Activated naive CD8-positive, alpha-beta T cell treated with anti-CD3 and anti-CD28 coated beads for 36 hours (primary cell): ENCODE measurements at places on chromosomes 7 and 10. TPM values are rescaled to one million over a fixed set of nuclear protein-coding genes. Genes with fewer than 3 reads are reported as not detected.

Gene TRPV5
- total RNA-seq, result not detected

Gene CRHR2
- total RNA-seq, result not detected

Gene CRPPA
- total RNA-seq, result 1.9 TPM

Gene SMKR1
- total RNA-seq, result 6.1 TPM

Gene DKK1
- total RNA-seq, result not detected

Gene CXCL12
- total RNA-seq, result not detected

Gene FOXI2
- not detected for total RNA-seq

DNA sequence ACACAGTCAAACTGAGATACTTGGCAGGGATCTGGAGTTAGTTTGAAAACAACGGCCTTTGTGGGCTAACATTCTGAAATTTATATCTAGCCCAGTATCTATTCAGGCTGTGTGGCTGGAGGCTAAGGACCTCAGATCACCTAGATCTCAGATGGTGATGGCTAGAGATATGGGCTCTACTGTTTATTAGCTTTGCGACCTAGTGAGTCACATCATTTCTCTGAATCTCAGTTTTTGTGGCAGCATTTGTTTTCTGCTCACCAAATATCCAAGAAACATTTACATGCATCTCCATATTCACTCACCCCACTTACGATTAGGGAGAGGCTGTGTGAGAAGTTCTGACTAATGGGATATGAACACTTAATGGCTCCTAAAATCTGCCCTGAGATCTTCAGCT is 503.9 kb downstream of the KIF20B start:
- no peak for DNase-seq

GRCh38 chr7:107068156-107068555 is 23.7 kb downstream of the PRKAR2B start:
- DNase-seq, result no peak

DNA sequence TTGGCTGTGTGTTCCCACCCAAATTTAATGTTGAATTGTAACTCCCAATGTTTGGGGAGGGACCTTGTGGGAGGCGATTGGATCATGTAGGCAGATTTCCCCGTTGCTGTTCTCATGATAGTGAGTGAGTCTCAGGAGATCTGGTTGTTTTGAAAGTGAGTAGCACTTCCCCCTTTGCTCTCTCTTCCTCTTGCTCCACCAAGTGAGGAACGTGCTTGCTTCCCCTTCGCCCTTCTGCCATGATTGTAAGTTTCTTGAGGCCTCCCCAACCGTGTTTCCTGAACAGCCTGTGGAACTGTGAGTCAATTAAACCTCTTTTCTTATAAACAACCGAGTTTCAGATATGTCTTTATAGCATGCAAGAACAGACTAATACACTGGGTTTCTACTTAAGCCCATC is 176.3 kb downstream of the CDK14 start:
- no peak for DNase-seq

DNA sequence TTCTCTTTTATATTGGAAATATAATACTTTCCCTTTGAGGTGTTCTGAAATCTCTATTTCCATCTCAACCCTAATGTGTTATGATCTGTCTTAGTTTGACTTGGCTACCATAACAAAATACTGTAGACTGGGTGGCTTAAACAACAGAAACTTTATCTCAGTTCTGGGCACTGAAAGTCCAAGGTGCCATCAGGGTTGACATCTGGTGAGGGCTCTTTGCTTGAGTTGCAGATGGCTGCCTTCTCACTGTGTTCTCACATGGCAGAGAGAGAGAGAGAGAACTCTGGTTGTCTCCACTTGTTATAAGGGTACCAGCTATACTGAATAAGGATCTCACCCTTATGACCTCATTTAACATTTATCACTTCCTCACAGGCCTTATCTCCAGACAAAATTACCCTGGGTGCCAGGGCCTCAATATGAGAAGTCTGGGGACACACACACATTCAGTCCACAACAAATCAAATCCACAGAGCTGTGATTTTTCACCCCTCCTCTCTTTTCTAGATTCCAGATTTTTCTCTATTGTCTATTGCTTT is 104.5 kb downstream of the SRI start:
- DNase-seq, result no peak

DNA sequence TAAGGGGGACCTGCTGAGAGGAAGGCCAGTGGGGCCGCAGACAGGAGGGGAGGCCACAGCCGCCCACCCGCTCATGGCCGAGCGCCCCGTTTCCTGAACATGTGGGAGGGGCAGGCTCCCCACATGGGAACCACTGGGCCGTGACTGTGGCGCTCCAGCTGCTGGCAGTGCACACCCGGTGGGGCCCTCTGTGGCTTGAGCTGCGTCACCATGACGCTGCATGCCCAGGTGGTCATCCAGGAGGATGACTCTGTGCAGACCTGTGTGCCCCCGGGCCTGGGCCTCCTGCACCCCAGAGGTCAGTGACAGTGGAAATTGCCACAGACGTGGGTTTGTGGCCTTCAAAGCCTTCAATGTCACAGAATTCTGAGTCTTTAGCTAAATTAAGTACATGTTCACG is 85.1 kb downstream of the MGMT start:
- no peak for DNase-seq

- DNase-seq, result no peak
Measured at GRCh38 chr7:80671744-80672143, 33.3 kb downstream of the CD36 start.

- DNase-seq, result no peak
Measured at GRCh38 chr10:29026802-29027580, 261.9 kb upstream of the LYZL1 start.

DNA sequence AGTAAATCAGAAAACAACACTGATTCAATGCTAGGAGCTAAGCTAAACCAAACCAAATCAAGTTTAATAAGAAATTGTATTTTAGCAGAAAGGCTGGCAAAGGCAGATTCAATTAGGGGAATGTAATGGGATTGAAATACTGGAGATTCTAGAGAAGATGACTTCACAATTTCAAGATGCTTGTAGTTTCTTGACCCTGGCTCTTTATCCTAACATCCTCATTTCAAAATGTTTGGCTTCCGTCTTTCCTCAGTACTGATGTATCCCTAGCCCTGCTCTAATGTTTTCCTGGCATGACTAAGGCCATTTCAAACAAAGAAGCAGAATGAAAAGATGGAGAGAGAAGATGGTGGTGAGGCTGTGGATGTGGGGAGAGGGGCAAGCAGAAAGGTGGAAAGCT is 2.7 kb upstream of the JCAD start:
- no peak for DNase-seq
